ENCODE measurements at places on chromosomes 4 and X.
A peak's percentile ranks its signal among the peaks of the same experiment; 100 is the strongest.

GRCh38 chrX:103100484-103100883, 7.5 kb upstream of the NXF3 start:
- DNase-seq = no peak

GRCh38 chrX:78375894-78376293, 48.5 kb upstream of the CYSLTR1 start:
- DNase-seq = peak; percentile 84

DNA sequence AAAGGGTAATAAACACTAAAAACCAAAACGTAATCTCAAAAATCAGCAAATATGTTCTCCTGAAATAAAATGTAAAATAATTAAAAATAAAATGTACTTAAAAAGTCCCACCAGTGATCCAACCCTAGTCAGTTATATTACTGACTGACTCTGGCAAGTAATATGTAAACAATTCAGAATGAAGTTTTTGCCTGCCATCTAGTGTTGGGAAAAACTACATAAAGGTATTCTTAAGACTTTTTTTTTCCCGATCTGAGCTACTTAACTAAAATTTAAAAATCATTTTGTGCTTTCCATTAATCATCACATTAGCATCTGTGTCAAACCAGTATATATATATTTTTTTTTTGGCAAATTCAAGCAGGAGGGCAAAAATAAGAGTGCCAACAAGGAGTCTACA, 24.0 kb downstream of the RCHY1 start:
- peak; percentile 42 for DNase-seq

DNA sequence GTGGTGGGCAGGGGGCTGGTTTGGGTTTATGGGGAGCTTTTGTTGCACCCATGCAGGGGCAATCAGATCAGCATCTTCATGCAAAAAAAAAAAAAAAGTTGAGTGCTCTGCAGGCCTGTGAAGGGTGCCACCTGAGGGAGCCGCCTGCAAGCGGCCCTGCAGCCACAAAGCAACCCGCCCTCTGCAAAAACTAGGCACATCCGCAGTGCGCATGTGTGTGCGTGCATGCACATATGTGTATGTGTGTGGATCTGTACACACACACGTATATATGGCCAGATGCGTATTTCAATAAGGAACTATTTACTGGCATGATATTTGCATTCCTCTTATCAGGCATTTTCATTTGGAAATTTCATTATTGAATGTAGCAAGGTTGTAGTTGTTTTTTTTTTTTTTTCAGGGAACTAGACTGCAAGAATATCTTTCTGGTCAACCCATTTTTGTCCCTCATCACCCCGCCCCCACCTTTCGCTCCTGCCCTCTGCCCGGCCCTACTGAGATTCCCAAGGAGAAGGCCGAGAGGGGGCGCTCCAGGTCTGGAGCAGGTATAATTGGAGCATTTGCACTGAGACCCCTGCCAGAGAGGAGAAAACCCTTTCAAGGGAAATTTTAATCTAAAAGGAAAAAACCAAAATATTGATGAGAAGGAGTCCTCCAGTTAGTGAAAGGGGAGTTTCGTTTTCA, 18.1 kb downstream of the CCNQ start:
- DNase-seq = no peak

GRCh38 chrX:9940421-9940820, 26.7 kb upstream of the CLDN34 start:
- peak; percentile 61 for DNase-seq

DNA sequence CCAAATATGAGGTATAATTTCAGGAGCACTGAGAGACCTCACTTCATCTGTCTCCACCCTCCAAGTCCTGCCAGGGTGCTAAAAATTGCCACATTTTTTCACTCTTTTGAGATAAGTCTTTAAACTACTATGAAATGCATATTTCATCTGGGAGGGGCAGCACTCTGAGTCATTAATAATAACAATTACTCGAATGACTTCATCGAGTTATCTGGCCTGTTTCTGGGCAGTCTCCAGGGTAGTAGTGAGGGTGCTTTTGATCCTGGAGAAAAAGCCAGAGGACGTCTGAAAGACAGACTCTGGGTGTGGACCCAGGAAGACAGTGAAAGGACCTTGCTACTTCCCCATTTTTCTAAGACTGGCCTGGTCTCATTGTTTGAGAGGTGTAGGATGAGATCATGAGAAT, 42.3 kb upstream of the SRD5A3 start:
- no peak for DNase-seq

- no peak for DNase-seq
These were observed 13.1 kb downstream of the GASK1B start for GRCh38 chr4:158159718-158160094.

DNA sequence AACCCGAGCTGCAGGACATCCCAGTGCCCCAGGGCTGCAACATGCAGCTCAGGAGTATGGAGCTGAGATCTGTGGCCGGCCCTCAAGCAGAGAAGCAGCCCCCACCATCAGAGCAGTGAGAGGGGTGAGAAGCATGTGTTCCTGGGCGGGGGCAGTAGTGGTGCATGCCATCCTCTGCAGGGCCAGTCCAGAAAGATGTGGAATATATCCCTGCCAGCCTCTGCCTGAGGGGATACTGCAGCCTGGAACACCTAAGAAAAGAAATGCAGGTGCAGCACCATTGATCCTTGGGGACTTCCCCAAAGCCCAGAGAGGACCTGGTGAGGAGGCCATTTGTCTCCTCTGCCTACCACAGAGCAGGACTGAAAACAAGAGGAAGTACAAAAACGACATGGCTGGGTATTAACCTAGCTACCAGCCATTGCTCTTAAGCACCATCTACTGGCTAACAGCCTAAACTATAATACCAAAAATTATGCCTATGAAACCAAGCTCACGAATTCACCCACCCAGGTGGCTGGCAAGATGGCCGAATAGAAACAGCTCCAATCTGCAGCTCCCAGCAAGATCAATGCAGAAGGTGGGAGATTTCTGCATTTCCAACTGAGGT, 158.8 kb downstream of the ADGRA3 start:
- peak; percentile 71 for DNase-seq

GRCh38 chrX:136262812-136263315, 11.7 kb upstream of the MAP7D3 start:
- DNase-seq = peak; percentile 11

Data from common myeloid progenitor, CD34-positive (primary cell).